ENCODE measurements at places on chromosomes 5 and 9.

GRCh38 chr9:136122425-136123383 is 4.0 kb upstream of the TMEM250 start:
- DNase-seq = peak; percentile 56

DNA sequence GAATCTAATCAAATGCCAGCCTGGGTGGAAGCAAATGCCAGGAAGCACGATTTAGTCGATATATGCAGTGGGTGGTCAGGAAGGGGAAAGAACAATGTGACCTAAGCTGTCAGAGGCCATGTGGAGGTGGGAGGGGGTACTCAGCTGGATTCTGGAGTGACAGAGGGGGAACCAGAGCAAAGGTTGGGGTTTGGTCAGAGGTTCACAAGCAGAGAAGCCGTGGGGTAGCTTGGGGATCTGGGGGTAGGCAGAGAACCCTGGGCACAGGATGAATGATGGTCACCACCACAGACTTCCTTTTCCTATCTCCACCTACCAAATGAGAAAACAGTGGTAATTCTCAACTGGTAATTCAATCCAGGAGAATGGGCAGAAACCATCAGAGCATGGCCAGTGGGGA is 24.1 kb upstream of the ARAP3 start:
- DNase-seq = no peak

GRCh38 chr5:121667292-121667691 is 184.4 kb upstream of the FTMT start:
- DNase-seq = no peak

GRCh38 chr5:78793907-78794662 is 145.5 kb upstream of the LHFPL2 start:
- no peak for DNase-seq

DNA sequence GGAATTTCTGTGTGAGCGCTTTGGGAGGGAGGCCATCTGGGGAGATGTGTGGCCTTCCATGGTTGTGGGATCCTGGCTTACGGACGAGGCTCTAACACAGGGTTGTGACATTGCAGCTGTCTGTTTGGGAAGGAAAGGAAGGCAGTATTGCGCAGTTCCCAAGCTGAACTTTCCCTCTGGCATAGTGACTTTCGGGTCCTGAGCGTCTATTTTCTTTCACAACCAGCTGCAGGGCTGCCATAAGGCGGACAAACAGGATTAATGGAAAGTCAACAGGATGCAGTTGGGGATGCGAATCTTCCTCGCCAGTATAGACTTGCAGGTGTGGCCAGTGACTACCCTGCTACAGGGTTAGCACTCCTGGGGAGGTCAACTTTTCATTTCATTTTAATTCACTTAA is 25.9 kb downstream of the CCT5 start:
- no peak for DNase-seq

DNA sequence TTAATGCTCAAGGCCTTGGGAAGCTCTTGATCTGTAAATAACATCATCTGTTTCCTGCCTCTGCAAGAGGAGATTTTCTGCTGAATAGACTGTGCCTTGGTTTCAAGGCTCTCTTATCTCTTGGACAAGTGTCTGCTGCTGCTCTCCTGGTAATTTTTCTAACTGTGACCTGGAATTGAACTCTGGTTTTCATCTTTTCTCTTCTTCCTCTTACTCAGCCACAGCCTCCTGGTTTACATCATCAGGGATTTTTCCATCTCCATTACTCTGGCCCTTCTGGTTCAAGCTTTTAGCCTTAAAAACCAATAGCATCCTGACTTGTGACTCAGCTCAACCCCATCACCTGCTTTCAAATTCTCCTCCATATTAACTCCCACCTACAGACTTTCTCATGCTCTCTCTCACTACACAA is 49.6 kb upstream of the ITGA1 start:
- DNase-seq = no peak

DNA sequence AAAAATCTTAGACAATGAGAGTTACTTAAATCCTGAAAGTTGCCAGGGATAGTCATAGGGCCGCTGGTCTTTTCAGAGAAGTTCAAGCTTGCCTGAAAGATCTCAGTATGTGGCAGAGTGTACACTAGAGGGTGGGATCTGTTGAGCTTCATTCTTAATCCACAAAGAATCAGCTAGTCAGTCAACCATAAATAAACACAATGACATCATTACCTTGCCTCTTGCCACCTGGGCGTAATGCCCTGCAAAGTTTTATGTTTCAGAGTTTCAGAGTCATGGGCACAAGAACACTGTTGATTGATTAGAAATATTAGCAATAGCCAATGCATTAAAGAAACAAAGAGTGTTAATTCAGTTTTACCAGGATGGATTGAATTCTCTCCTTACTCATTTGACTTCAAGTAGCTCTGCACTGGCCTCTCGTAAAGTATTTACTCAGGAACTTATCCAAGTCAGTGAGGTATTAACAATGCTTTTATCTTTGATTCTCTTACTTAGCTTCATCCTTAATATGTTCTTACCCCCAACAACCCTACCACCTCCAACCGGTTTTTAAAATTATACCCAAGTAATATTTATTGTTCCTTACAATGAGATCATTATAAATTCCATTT is 14.3 kb upstream of the ANXA1 start:
- DNase-seq = no peak

- no peak for DNase-seq
These were observed 171.3 kb downstream of the GDNF start for GRCh38 chr5:37668524-37669047.

- DNase-seq = no peak
These were observed 16.8 kb downstream of the SERINC5 start for GRCh38 chr5:80238778-80239679.

- no peak for DNase-seq
These were observed 71.2 kb downstream of the ADCY2 start for GRCh38 chr5:7467179-7467578.

DNA sequence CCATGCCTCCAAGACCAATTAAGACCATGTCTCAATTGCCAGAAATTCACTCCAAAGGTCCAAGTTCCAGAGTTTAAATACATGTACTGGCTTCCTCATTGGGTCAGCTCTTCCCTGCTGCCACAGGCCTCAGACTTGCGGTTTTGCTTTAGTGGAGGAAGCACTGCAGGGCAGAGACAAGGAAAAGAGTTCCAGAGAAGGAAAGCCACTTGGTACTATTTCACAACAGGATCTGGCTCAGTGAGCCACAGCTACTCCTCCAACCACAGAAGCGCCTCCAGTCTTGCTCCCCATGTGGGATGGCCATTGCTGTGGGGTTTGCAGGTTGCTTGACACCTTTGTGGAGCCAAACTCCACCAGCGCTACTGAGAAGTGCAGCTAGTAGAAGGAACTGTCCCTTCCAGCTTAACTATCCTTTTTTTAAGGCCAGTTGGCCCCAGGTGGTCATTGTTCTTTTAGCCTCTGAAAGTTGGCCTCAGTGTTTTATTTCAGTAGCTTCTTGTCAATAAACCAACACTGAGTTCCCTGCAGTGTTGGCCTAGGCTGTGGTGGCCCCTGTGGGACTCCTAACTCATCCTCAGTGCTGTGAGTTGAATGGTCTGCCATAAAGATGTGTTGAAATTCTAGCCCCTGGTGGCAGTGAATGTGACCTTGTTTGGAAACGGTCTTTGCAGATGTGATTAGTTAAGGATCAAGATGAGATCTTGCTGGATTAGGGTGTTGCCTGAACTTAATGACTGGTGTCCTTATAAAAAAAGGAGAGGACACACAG is 93.7 kb upstream of the DAP start:
- no peak for DNase-seq

DNA sequence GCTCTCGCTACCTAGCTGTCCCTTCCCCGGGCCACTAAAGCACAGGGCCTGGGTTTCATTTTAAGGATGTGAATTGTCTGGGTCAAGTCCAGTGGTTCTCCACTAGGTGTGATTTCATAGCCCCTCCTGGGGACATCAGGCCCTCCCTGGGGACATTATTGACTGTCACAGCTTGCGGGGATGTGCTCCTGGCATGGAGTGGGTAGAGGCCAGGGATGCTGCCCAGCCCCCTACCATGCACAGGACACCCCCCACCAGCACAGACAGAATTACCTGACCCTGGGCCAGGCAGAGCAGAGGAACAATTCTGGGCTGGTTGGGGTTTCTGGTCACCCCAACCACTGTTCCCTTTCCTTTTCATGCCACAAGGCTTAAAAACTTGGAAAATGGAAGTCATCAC is 4.1 kb downstream of the FAM78A start:
- DNase-seq = no peak

DNA sequence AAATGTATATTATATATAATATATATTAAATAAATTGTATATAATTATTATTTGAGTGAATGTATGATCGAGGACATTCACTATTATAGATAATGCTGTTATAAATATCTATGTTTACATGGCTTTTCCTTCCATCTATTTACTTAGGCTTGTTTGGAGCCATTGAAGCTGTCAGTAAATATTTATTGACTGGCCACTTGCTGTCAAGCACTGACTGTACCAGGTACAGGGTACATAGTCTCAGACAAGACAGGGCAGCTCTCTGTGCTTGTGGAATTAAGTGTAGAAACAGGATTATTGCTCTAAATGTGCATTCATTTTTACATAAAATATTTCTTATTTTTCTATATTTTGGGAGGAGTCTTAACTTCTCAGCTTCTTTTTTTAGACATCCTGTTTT is 16.4 kb downstream of the FAXDC2 start:
- no peak for DNase-seq

- no peak for DNase-seq
These were observed 1.0 kb downstream of the BASP1 start for GRCh38 chr5:17218353-17219005.

DNA sequence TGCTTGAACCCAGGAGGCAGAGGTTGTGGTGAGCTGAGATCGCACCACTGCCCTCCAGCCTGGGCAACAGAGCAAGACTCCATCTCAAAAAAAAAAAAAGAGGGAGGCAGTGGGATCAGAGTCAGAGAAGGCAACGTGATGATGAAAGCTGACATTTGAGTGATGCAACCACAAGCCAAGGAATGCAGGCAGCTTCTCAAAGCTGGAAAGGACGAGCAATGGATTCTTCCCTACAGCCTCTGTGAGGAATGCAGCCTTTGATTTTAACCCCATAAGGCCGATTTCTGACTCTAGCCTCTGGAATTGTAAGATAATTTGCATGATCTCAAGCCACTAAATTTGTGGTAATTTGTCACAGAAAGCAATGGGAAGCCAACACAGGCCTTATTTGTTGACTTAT is 9.8 kb downstream of the TGFBI start:
- no peak for DNase-seq

- DNase-seq = no peak
These were observed 633.6 kb downstream of the BNC2 start for GRCh38 chr9:16236882-16237281.

DNA sequence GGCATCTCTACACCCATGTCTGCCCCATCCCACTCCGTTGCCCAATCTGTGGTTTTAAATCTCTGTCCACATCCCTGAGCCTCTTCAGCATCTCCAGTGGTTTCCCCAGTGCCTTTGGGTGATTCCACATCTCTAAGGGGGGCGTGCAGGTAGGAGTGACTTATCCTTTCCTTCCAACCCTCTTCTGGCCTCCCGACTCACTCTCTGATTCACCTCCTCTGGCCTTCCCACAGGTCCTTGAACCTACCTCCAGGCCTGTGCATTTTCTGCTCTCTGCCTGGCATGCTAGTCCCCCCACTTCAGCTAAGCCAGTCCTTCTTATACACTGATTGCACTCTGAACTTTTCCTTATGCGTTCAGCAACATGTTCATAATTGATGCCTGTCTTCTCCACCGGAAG is 99.0 kb downstream of the RALGPS1 start:
- DNase-seq = no peak

Data from stimulated activated CD4-positive, alpha-beta T cell treated with anti-CD3 and anti-CD28 coated beads, Interleukin-15, amount 100 ng/mL, for 48 hours (primary cell).